ENCODE measurements at places on chromosomes 7 and 10. TPM values are rescaled to one million over a fixed set of nuclear protein-coding genes. Genes with fewer than 3 reads are reported as not detected.

DNA sequence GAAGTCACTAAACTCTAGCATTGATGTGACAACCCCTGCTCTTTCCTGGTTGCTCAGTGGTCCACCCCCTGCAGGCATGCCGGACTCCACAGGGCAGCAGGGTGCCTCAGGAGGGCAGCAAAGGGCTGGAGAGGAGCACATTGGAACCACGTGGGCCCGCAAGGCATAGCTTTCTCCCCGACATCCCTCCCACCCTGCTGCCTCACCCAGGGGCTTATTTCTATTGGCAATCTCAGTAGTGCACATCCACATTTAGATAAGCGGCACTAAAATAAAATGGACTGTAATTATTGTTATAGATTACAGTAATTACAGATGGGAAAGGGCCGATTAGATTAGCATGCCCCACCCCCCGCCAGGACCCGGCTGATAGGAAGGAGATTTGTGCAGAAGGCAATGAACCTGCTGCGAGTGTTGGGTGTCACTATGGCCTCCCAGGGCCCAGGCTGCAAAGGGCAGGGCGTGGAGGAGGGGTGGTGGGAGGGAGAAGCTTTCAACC, 580.1 kb downstream of the GRID1 start:
- no peak for DNase-seq

DNA sequence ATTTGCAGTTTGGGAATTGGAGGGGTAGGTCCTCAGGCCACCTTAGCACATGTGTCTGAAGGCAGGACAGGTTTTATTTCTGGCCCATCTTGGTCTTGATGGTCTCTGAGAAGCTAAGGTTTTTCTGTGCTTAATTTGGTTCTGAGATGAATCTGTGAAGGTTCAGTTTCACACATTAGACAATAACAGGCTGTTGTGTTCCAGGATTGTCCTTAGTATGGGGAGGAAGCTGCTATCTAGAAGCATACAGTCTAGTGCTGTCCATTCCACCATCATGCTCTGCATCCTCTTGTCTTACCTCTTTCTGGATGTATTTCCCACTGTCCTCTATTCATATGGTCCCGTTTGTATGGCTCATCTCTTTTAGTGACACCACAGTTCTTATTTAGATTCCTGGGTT, 7.1 kb downstream of the UBE2D1 start:
- DNase-seq, result no peak

DNA sequence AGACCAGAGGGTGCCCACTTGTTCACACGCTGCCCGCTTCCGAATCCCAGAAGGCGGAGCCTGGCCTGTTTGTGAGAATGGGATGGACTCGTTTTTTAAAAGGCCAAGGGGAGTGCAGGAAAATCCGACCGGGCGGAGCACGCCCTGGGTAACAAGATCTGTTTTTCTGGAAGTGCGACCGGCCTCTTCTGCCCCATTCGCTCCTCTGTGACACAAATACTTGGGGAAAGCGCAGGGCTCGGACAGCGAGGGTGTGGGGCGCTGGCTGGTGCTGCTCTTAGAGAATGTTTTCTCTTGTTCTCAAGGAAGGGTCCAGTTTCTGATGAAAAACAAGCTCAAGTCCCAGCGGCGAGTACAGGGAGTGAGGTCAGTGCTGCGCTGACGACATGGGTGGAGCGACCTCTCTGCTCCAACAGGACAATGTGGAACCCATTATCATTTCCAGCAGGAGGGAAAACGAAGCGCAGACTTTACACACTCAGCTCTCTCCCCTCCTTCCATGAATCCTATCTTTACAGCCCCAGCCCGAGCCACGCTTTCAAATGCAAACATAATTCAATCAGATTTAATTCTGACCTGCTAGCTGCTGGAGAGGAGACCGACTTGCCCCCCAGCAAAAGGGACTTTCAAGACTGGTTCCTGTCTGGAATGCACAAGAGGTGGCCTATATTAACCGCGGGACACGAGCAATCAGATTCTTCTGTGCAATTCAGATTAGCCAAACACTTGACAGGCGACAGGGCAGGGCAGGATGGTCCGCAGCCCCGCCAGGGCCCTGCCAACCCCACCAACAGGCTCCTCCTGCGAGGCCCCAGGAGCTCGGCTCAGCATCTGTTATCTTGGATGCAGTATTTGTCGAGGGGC, 1.1 kb downstream of the RADIL start:
- peak; percentile 87 for DNase-seq

The TEX47 gene
- not detected for total RNA-seq

The PHYH gene
- 21.6 TPM for total RNA-seq

All from skin of body (tissue), 3 donors.